ENCODE measurements at places on chromosomes 6 and 20.

DNA sequence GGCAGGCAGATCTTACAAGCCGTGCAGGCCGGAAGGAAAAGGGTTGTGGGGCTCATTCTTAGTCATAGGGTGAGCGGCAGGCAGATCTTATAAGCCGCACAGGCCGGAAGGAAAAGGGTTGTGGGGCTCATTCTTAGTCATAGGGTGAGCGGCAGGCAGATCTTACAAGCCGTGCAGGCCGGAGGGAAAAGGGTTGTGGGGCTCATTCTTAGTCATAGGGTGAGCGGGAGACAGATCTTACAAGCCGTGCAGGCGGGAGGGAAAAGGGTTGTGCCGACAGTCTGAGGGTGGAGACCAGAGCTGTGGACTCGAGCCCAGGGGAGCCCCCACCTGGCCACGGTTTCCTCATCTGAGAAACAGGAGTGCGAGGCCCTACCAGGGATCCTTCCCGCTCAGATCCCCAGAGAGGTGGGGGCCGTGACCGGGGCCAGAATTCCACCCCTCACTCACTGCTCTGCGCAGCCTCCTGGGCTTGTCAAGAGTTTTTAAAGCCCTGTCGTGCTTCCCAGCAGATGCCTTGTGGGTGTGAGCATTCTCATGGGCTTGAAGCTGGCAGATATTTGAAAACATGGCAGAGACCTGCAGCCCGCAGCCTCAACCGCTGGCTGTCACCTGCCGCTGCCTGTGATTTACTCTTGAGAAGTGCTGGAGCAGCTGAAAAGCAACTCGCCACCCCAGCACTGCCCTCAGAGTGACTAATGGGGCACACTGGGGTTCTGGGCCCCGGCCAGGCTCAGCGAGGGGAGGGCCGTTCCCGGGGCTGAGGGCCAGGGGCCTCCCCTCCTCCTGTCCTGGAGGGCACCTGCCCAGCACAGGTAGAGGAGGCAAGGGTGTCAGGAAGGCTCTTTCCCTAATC is 31.9 kb downstream of the NTSR1 start:
- DNase-seq, result no peak

- DNase-seq, result no peak
Observed at GRCh38 chr6:167881327-167881726, 54.6 kb downstream of the AFDN start.

GRCh38 chr6:83812595-83812994 is 40.6 kb upstream of the RIPPLY2 start:
- DNase-seq, result no peak

DNA sequence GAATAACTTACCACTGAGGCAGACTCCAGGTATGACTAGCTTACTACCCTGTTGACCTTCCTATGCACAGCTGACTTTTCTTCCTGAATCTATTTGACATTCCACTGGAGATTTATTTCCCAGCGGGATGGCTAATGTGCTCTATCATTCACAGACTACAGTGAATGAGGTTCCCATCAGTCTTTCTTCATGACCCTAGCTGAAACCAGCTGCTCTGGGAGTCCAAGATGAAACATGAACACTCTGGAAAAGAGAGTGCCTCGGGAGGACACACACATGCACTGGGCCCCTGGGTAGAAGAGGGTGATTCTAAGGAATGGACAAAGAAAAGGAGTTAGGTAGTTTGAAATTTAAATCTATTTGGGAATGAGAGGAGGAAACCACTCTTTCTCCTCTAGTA is 82.6 kb upstream of the DST start:
- DNase-seq, result no peak

All from liver (tissue), 10 donors.